ENCODE measurements at places on chromosomes 3 and 15.

DNA sequence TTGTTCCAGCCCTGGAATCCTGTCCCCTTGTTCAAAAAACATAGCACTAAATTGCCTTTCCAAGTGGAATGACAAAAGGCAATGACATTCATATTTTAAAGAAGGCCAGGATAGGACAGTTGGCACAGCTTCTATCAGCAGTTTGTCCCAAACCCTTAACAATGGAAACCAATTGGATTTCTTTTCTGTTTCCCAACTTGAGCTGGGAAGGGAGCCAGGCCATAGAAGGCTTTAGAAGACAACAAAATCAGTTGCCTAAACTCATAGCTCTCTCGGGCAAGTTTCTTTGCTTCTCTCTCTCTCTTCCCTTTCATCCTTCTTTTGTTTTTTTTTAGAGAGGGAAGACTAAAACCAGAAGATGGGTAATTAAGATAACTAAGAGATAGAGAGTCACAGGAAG is 227.7 kb upstream of the TPRG1 start:
- no peak for DNase-seq

- no peak for DNase-seq
These were observed 3.4 kb downstream of the B4GALT4 start for GRCh38 chr3:119237299-119237698.

DNA sequence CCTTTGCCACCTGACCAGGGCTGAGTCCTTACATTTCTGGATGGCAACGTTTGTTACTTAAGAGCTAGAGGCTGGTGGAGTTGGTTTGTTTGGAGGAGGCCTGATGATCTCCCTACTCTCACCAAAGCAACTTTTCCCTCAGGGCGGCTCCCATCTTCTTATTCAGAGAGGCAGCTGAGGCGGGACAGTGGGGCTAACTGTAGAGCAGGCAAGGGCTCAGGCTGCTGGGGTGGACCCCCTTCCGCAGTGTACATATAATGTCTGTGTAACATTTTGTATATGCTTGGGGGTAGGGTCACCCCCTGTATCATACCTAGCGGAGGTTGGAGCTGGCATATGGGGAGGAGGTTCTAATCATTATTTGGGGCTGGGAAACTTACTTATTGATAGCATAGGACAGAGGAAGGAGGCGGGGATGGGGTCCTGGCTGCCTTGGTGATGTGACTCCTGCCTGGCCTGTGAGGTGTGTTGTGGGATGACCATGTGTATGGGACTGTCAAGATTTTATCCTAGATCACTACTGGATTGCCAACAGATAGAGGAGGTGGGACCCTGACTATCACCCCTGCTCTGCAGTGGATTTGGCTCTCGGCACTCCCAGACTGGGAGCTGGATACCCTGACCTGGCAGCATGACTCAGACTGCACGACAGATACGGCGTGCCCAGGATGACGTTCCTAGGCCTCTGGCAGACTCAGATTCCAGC is 52.5 kb upstream of the UBE2Q2 start:
- no peak for DNase-seq

DNA sequence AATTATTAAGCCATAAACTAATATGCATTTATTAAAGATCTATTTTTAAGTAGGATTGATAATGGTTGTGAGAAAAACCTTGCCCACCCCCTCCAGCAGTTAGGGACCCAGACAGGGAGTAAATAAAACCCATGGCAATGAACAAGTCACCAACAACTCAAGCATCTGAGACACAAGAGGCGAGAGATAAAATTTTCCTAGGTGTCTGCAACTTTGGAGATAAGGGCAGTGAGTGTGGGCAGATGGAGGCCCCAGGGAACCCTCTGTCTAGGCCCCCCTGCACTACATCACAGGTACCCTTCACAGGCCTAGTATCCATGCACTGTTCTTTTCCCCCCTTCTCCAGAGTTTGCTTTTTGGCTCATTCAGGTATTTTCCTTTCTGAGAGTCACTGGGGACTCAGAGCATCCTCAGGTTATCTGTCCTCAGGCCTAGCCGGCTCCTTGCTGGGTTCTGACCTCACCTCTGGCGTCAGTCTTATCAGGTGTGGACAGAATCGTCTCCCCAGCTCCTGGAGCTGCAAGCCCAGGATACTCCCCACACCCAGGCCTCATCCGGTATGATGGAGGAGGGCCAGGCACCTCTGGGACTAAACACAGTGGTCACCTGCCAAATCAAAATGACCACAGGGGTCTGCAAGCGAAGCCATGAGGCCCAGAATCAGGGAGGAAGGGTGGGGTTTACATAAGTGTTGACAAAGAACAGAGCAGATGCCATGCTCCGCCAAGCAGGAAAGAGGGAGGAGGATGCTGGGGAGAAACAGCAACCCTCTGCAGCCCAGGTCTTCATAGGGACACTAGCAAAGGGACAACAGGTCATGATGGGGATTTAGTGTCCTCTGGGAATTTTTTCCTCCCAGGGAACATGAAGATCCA is 50.4 kb downstream of the CCNL1 start:
- DNase-seq, result no peak

GRCh38 chr3:108021131-108021530 is 69.7 kb downstream of the CD47 start:
- DNase-seq, result no peak

DNA sequence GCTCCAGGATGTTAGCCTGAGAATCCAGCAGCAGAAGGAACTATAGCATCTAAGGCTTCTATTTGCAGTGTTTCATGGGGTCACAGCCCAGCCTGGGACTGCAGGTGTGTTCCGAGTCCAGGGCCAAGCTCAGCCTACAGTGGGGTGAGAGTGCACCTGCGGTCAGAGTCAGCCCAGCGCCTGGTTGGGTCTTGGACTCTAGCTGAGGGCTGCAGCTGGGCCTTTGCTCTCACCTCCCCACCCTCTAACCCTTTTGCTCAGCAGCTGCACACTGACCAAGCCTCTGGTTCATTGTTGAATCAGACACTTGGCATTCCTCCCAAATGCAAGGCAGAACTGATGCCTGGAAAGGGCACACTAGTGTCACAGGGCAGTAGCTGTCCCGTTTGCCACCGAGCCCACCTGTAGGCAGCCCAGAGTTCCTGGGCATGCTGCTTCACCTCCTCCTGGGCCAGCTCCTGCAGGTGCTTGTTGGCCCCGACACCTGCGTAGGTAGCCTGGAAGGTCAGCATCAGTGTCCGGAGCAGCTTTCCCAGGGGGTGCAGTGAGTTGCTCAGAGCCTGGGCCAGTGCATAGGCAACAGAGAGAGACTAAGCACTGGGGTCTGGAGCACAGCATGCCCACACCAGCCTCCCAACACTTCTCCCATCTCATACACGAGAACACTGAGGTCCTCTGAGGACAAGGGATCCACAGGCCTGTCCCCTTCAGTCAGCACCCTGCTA is 17.5 kb downstream of the ALS2CL start:
- no peak for DNase-seq

GRCh38 chr15:48536681-48537091 is 108.8 kb downstream of the FBN1 start:
- DNase-seq, result no peak

- DNase-seq, result no peak
These were observed 45.4 kb downstream of the FGD5 start for GRCh38 chr3:14864131-14864530.
